ENCODE measurements at places on chromosomes 11 and 22. TPM values are rescaled to one million over a fixed set of nuclear protein-coding genes. Genes with fewer than 3 reads are reported as not detected.

RASL10A gene
- total RNA-seq: 1.5 TPM

- no peak for DNase-seq
Observed at GRCh38 chr11:61569701-61570100, 11.2 kb downstream of the SYT7 start.

GRCh38 chr11:117044287-117045035 lies 53.8 kb downstream of the SIK3 start:
- DNase-seq: peak; percentile 45

BAIAP2L2 gene
- under 0.01 TPM for total RNA-seq

CCDC15 gene
- total RNA-seq: 1.5 TPM

DNA sequence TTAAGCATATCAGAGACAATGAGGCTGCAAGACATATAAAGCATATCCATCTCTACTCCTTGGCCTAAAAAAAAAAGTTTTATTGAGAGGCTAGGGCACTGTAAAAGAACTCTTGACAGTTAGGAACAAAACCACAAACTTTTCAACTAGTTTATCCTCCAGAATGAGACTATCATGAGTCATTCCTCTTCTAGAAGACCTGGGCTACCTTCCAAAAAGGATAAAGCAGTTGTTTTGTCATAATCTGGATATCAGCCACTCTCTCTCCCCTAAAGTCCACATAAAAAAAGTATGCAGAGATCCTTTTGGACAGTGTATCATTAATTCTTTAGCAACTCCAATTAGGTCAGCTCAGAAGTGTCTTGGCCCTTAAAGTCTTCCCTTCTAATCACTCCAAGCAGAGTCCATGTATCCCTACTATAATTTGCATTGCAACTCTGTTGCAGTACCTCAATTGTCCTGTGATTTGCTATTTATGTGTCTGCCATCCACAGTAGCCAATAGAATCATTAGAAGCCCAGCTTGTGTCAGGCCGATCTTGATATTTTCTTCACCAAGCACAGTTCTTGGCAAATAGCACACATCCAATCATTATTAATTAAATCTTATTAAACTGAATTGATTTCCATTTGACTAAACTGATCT lies 10.4 kb downstream of the OR51T1 start:
- peak; percentile 2 for DNase-seq

- peak; percentile 40 for DNase-seq
Observed at GRCh38 chr22:22745225-22746060, 101.0 kb downstream of the GGTLC2 start.

DNA sequence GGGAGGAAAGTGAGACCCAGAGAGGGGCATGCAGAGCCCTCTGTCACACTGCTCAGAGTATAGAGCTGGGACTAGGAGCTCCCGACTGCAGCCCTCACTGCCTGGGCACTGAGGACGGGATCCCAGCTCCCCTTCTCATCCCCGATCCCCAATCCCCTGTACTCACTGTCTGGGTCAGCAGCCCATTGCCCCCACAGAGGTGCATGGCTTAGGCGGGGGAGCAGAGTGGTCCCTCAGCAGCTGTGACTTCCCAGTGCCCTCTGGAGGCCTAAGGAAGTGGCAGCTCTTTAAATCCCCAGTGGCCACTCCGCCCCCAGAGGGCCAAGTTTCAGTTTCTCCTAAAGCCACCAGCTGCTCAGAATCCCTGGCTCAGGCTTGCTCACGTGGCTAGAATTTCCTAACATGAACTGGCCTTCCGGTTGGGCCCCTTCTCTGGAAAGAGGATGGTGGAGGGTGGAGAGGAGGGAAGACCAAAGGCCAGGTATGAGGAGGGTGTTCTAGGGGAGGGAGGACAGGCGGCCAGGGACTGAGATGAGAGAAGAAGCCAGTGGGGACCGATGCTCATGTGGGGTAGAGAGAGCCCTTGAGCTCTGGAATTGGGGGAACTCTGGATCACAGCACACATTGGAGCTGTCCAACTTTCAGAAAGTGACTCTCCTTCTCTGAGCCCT lies at the start of gene BATF2:
Gene BATF2 (minus strand): TSS at position 262 of the 671 bp plus-strand sequence. CDS start 57 bp downstream, at position 205.
- DNase-seq: peak; percentile 79

DNA sequence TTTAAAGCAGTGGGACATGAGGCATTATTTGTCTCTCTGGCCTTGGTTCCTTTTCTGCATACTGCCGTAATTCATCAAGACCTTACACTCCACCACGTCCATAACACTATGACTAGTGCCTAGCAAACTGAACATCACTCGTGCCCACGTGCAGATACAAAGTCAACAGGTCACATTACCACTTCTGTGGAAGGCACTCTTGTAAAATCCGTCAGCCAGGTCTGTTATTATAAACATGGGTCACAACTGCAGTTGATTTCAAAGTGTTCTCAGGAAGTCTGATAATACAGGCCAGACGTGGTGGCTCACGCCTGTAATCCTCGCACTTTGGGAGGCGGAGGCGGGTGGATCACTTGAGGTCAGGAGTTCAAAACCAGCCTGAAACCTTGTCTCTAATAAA lies 14.1 kb downstream of the VSIG10L2 start:
- no peak for DNase-seq

MMP27 gene
- not detected for total RNA-seq

TMEM191C gene
- 0.20 TPM for total RNA-seq

DNA sequence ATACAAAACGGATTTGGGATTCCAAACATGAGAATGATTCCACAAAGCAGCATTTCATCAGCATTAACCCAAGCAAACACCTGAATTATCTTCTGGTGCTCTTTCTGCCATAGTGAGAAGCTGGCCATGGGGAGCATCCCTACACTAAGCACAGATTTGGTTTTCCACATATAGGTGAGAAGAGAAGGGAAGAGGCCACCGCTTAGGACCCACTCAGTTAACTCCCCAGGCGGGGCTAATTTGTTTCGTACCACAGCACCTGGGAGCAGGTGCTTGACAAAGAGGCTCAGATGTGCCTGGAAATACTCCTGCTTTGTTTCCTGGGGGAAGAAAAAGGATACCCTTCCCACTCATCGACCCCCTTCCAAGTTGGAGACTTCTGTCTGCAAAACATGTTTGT lies 64.2 kb downstream of the RAB30 start:
- no peak for DNase-seq

CCDC87 gene
- total RNA-seq: under 0.01 TPM

DNA sequence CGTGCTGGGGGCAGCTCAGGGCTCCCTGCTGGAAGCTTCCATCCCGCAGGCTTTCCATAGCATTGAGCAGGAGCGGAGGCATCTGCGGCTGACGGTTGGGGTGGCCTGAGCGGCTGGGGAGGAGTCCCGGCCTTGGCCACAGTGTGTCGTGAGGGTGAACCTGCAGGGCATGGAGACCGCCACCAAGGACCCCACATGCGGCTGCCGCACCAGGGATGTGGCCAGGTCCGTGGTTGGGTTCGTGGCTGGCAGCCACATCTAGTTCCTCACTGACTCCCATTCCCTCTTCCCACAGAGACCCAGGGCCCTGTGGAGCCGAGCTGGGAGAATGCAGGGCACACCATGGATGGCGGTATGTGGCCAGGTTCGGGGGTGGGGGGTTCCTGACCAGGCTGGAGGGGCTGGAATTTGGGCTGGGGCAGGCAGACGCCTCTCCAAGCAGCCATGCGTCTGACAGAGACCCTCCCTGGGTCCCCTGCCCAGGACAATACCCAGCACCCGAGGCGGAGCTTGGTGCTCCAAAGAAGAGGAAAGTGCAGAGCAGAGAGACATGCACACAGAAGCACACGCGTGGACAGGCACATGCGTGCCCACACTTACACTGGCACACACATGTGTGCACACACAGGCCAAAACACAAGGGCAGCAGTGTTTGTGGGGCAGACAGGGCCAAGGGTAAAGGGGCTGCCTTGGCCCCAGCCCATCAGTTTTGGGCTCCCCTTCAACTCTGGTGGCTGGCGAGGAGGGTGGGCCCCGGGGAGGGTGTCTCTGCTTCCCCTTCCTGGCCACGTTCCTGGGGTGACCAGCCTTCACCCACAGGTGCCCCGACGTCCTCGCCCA lies 2.7 kb downstream of the MUC5B start:
- no peak for DNase-seq

- no peak for DNase-seq
Observed at GRCh38 chr22:25996669-25997068, 172.6 kb upstream of the SEZ6L start.

SOX6 gene
- total RNA-seq: under 0.01 TPM

CARNS1 gene
- total RNA-seq: under 0.01 TPM

GLB1L3 gene
- total RNA-seq: not detected

DNA sequence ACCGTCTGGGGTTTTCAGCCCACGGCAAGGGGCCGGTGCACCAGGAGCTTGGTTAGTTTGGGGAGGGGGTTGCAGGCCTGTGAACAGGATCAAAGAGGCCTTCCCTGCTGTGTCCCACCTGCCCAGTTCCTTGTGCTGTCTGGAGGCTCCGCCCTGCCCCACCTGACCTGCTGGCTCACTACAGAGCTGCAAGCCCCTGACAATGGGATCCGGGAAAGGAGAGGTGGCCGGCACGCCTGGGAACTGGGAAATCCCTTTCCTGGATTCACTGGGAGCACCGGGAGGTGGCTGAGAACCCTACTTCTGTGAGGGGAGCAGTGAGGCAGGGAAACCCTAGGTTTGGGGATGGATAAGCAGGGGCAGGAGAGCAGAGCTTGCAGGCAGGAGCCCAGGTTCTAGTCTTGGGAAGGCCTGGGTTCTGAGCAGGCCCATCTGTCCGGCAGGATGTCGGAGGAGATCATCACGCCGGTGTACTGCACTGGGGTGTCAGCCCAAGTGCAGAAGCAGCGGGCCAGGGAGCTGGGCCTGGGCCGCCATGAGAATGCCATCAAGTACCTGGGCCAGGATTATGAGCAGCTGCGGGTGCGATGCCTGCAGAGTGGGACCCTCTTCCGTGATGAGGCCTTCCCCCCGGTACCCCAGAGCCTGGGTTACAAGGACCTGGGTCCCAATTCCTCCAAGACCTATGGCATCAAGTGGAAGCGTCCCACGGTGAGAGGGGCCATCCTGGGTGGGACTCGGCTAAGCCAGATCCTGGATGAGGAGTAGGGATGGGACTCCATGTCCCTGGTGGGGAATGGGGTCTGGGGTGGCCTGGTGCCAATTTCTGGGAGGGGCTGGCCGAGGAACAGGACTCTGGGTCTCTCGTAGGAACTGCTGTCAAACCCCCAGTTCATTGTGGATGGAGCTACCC lies 786 bp downstream of the CAPN1 start:
- peak; percentile 60 for DNase-seq

DNA sequence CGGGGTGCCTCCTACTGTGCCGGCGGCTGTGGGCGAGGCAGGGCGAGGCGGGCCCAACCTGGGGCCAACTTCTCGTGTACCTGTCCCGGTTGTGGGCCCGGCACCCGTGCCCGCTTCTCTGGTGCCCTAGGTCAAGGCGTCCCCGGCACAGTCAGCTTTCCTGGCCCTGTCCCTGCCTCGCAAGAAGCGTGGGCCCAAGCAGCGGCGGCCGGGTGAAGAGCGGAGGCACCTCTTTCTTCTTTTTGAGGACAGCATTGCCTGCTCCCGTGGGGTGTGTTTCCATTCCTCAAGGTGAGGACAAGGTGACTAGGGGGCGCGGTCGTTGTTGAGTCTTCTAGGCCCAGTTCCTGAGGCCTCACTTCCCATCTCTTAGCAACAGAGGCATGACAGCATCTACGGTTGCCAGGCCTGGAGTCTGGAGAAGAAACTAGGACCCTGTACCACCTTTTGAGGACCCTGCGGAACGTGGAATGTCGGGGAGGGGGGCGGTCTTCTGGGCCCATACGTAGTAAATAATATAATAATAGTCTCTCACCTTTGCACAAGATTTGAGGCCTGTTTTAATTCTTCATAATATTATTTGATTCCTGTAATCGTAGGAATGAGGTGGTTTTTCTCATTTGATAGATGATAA lies 418 bp downstream of the ACO2 start:
- DNase-seq: no peak

- no peak for DNase-seq
Observed at GRCh38 chr11:28092786-28093185, 15.2 kb downstream of the KIF18A start.

DNA sequence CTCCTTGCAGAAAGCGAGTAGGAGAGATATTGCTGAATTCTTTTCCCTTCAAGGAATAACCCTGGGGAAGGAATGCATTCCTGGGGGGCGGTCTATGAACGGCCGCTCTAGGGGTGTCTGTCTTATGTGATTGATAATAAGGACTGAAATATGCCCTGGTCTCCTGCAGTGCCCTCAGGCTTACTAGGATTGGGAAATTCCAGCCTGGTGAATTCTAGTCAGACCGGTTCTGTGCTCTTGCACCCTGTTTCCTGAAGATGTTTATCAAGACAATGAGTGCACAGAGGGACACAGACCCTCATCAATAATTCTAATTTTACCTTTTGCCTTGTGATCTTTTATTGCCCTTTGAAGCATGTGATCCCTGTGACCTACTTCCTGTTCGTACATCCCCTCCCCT lies 140.7 kb downstream of the LUZP2 start:
- DNase-seq: no peak

OTOG gene
- total RNA-seq: not detected

DNA sequence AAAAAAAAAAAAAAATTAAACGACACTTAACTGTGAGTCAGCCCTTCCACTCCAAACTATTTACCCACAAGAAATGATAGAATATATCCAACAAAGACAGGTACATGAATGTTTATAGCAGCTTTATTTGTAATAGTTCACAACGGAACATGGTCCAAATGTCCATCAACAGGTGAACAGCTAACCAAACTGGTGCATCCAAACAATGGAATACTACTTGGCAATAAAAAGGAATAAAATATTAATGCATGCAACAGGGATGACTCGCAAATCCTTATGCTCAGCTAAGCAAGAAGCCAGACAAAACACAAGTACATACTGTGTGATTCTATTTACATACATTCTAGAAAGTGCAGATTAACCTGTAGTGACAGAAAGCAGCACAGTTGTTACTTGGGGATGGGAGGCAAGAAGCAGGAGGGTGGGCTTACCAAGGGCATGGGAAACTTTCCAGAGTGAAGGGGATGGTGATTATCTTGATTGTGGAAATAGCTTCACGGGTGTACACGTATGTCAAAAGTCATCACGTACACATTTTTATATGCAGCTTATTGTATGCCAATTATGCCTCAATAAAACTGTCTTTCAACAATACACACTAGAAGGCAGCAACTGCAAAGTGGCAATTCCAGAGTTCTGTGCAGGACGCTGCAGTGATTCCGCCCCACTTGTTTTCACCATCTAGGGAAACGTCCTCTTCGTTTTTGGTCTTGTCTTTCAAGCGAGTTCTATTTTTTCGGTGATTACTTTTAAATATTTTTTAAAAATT lies 6.7 kb upstream of the SF1 start:
- DNase-seq: no peak

LRRC75B gene
- 2.6 TPM for total RNA-seq

DNA sequence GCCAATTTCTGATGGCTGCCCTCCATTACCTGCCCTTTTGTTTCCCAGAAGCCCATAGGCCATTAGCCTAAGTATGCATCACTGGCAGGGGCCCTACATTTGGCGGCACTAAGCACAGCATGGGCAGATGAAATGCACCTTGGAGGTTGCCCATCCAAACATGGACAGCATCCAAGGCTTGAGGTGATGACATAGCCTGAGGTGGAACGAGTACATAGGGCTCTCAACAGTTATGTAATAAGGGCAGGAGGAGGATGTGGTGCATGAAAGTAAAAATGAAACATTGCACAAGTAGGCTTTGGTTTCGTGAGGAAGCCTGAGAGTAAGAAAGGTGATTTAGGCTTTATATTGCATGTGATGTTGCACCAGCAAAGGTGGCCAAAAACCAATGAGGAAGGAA lies 148.1 kb downstream of the FAM76B start:
- no peak for DNase-seq

- DNase-seq: peak; percentile 95
Observed at GRCh38 chr11:130897262-130898182, 18.8 kb downstream of the SNX19 start.

C22orf15 gene
- 0.44 TPM for total RNA-seq

Measured in lung microvascular endothelial cell (primary cell).